ENCODE measurements at places on chromosomes 6 and 20. TPM values are rescaled to one million over a fixed set of nuclear protein-coding genes. Genes with fewer than 3 reads are reported as not detected.

The CST4 gene
- total RNA-seq, result not detected

DNA sequence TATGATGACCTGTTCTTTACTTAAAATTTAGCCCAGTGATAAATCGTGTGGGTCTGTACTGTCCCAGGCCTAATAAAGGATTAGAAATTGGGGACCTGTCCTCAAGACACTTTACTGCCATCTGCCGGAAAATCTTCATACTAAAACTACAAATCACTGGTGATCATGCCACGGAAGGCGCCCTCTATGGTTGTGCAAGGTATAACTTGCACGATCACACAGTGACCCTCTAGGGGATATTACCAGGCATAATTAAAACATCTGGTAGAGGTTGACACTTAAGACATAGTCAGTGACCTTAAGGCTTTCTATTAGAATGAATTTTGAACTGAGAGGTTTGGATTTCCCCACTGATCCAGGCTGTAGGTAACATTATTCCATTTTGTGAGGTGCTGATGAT, 172.6 kb downstream of the BMP2 start:
- DNase-seq, result no peak

- DNase-seq, result no peak
Measured at GRCh38 chr6:17530321-17530835, 69.7 kb upstream of the FAM8A1 start.

The MUC21 gene
- not detected for total RNA-seq

The GRM4 gene
- not detected for total RNA-seq

The GLP1R gene
- 1.9 TPM for total RNA-seq

DNA sequence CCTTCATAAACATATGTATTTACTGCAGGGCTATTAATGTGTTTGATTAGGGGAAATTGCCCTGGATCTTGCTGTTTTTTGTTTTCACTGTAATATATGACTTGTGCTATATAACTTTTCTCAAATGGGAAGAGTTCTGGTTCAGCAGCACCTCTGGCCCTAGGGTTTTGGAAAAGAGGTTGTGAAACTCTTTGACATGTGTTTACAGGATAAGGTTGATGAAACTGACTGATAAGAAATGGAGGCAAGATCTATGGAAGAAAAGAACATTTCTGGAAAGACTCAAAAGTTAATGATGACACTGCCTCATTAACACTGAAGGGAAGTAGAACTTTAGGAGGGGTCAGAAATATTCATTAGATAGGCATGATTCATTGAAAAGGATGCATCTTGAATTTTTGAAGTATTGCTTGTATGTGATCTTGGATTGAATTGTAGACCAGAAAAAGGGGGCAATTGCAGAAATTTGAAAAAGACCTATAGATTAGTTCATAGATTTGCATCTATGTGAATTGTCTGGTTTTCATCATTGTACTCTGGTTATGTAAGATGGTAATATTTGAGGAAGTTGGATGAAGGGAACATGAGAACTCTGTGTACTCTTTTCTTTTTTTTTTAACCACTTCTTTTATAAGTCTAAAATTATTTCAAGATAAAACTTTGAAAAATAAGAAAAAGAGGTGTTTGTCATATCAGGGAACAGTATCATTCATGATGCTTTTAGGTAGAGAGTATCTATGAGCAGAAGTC, 54.0 kb downstream of the UTRN start:
- no peak for DNase-seq

GRCh38 chr6:145823328-145823944, 8.8 kb upstream of the FBXO30 start:
- DNase-seq, result no peak

- DNase-seq, result no peak
Measured at GRCh38 chr6:122033564-122034181, 365.8 kb upstream of the HSF2 start.

The SDCBP2 gene
- 4.3 TPM for total RNA-seq

GRCh38 chr6:101907356-101908217, 514.1 kb downstream of the GRIK2 start:
- DNase-seq, result no peak

DNA sequence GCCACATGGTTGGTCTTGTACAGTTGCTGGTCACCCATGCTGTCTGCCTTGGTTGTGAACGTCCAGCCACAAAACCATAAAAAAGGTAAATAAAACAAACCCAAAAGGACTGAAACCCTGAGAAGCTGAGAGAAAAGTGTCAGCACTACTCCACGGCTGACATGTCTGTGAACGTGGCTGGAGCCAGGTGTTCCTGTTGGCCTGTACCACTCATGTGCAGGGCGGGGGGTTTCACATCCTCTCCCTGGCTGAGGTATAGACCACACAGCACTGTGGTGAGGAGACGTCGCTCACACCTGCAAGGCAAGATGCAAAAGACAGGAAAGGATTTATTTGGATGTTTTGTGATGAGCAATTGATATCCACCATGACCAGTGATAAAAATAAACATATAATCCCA, 51.9 kb upstream of the MRPS10 start:
- DNase-seq, result no peak

DNA sequence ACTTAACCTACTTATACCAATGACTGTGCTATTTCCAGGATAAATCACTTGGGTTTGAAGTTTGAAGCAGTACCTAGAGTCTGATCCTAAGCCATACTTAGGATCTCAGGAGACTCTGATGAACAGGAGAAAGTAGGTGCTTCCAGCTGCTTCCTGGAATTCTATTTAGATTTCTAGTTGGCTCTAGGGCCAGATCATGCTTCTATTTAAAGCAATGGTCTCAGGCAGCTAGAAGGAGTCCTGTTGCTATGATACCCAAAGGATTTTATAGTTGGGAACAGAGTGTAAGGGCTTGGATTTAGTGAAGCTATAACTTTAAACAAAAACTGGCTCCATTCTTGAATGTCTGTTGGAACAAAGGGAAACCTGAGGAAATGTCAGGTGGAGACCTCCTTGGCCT, 52.4 kb upstream of the TINAG start:
- no peak for DNase-seq

DNA sequence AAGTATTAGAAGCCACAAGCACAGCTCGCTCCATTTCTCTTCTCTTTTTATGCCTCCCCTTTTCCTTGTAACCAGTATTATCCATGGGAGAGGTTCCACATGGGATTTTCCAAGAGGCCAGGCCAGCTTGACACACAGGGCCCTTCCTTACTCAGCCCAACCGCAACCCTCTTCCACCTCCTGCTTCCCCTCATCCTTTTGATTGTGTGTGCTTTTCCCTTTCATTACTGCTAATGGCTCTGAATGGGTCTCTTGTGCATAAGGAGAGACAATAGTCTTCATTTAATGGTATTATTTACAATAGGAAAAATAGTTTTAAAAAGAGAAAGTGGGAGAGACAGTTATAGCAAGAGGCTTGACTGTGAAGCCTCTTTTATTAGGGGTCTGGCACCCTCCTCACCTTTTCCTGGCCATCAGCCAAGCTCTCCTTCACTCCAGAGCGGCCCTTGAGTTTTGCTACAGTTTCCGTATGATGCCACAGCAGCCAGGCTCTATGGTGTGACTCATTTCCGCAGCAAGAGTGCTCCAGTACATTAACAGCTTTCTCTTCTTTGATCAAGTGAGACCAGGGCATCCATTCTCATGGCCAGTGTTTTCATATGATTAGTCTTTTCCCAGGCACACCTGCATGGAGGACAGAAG, 579.5 kb downstream of the TFAP2B start:
- DNase-seq, result no peak

The SLC4A11 gene
- 0.49 TPM for total RNA-seq

DNA sequence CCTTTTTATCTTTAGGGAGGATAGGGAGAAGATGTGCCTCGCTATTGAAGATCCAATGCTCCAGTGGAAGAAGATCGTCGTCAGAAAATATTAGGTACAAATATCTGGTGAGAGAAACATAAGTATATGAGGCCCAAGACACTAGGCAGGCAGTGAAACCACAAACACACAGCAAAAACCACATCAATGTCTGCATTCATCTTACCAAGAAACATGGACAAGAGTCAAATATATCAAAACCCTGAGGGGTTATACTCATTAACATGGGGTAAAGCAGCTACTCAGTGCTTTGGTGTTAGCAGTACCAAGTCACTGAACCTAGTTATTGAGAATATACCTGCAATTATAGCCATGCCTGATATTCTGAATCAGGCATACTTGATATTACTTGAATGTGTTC, 101.4 kb upstream of the FAM184A start:
- DNase-seq, result no peak

The CDSN gene
- not detected for total RNA-seq

The RAB44 gene
- total RNA-seq, result not detected

- no peak for DNase-seq
Measured at GRCh38 chr6:112475083-112475482, 128.0 kb downstream of the RFPL4B start.

The BMP6 gene
- 3.2 TPM for total RNA-seq

The RNF182 gene
- total RNA-seq, result not detected

GRCh38 chr20:25274891-25275812, 27.3 kb downstream of the PYGB start:
- DNase-seq, result peak; percentile 71

GRCh38 chr20:39108746-39109145, 146.6 kb downstream of the DHX35 start:
- DNase-seq, result no peak

DNA sequence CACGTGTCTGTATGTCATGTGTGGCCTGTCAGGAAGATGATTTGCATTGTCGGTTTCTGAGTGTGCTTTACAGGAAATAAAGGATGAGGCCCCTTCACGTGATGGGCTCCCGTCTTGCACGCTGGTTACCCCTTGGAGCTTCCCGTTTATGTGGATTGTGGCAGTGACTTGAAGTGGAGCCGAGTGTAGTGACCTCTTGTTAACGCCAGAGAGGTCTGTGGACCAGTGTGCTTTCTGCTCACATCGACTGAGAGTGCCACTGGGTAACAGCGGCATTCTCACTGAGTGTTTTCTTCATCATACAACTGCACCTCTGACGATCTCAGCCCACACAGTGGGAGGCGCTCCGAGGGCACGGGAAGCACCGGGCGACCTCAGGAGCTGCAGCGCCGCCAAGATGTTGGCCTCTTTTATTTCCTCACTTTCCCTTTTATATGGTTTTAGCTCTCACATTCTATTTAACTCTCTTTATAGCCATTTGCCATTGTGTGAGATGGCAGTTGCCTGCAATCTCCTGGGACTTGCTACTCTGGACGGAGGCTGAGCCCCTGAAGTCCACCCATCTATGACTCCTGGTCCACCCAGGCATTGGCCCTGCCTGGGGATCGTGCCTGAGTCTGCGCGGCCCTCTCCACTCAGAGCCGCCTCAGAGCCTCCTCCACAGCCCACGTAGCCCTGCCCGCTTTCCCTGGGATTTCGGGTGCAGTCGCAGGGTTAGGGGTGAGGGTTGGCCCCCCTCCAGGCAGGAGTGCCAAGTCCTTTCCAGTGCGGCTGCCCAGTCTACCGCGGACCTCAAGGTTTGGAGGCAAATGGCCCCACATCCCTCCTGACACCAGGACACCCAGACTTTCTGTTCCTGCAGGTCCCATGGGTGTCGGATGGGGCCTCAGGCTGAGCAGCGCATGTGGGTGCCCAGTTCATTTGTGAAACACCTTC, 238.9 kb downstream of the ERMARD start:
- DNase-seq, result no peak

The RUNX2 gene
- 1.6 TPM for total RNA-seq

DNA sequence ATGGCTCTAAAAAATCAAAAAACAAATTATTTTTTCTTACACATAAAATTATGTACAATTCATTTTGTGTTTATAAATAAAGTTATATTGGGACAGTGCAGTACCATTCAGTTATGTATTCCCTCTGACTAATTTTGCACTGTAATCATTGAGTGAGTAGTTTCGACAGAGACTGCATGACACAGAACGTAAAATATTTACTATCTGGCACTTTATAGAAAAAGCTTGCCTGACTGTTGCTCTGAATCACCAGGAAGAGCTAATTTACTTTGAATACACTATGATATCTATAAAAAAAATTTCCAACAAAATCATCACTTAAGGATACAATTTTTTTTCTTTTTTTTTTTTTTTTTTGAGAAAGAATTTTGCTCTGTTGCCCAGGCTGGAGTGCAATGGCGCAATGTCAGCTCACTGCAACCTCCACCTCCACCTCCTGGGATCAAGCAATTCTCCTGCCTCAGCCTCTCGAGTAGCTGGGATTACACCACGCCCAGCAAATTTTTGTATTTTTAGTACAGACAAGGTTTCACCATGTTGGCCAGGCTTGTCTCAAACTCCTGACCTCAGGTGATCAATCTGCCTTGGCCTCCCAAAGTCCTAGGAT, 11.0 kb upstream of the KHDC1L start:
- DNase-seq, result no peak

DNA sequence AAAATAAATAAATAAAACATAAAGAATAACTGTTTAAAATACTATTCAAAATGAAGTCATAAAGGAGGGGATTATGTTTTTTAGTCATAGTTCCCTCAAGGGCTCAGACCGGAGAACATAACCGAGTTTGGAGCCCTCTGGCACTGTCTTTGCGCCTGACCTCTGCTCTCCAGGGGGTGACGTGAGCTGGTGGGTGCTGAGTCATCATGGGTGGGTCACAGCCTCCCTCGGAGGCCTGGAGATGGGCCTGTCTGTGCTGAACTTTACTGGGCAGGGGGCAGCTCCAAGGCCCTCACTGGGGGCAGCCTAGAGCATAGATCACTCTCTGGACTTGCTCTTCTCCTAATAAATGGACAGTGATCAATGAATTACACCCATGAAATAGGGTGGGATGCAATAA, 3.1 kb upstream of the MAVS start:
- no peak for DNase-seq

Data from heart right ventricle (tissue), 16 donors.